ENCODE measurements at places on chromosomes 5 and 9. TPM values are rescaled to one million over a fixed set of nuclear protein-coding genes. Genes with fewer than 3 reads are reported as not detected.

DNA sequence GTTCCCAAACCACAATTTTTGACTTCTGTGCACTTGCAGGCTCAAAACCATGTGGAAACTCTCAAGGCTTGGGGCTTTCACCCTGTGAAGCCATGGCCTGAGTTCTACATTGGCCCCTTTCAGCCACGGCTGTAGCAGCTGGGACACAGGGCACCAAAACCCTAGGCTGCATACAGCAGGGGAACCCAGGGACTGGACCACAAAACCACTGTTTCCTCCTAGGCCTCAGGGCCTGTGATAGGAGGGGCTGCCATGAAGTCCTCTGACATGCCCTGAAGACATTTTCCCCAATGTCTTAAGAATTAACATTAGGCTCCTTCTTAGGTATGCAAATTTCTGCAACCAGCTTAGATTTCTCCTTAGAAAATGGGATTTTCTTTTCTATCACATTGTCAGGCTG, 312.1 kb upstream of the TUSC1 start:
- no peak for DNase-seq

GRCh38 chr5:118692811-118693342, 295.5 kb downstream of the DTWD2 start:
- no peak for DNase-seq

GRCh38 chr9:110351009-110351467, 13.4 kb upstream of the TXNDC8 start:
- no peak for DNase-seq

DNA sequence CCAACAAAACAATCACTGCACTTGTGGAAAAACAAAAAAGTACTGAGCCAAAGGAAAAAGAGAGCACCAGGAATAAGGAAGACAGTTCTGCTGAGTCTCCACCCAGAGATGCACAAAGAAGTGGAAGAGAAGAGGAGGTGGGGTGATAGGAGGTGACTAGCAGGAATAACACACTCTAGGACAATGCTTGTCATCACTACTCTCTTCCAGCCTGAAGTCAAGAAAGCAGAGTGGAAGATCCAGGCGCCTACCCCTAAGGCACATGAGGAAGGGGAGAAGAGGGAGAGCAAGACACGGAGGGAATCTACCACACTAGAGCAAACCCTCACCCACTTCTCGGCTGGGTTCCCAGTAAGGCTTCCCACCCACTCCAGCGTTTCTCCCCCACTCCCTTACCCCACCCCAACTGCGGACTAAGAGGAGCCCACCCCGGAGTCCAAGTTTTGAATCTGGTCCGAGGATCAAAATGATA, 1.7 kb downstream of the SLIT3 start:
- no peak for DNase-seq

- no peak for DNase-seq
Observed at GRCh38 chr9:92289708-92290390, 3.6 kb downstream of the IARS1 start.

Gene PHF24
- total RNA-seq, result not detected

Gene ESM1
- total RNA-seq, result not detected

DNA sequence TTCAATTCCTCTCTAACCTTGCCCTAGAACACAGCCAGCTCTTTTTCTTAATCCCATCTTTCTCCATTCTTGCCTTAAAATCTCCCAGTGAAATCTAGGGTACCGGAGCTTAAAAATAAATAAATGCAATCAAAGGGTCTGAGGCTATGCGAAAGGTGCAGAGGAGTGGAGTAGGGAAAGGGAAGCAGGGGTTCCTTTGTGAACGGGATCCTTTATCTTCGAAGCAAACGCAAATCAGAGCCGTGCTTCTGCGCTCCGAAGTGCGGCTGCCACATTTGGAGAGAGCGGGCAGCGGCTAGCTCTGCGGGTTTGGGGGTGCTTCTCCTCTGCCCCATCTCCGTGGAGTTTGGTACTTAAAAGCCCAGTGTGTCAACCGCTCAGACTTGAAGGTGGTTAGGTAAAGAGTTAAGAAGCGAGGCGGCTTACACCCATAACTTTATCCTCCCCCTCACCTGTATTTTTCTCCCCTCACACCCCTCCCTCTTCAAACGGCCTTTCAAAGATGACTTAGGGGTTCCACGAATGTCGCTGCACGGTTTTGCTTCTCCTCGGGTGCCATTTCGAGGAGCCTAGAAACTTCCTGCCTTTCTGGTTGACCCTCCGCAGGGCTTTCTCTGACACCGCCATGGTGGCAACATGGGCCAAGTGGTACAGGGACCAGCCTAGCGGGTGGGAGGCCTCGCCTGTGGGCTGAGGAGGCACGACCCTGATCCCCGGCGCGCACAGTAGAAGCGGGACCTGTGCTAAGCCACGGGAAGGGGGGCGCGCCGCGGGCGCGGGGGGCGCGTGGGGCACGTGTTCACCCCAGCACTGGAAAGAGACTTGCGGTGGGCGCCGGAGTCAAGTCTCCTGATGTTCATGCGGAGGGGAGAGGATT, 31.7 kb upstream of the NFIB start:
- no peak for DNase-seq

DNA sequence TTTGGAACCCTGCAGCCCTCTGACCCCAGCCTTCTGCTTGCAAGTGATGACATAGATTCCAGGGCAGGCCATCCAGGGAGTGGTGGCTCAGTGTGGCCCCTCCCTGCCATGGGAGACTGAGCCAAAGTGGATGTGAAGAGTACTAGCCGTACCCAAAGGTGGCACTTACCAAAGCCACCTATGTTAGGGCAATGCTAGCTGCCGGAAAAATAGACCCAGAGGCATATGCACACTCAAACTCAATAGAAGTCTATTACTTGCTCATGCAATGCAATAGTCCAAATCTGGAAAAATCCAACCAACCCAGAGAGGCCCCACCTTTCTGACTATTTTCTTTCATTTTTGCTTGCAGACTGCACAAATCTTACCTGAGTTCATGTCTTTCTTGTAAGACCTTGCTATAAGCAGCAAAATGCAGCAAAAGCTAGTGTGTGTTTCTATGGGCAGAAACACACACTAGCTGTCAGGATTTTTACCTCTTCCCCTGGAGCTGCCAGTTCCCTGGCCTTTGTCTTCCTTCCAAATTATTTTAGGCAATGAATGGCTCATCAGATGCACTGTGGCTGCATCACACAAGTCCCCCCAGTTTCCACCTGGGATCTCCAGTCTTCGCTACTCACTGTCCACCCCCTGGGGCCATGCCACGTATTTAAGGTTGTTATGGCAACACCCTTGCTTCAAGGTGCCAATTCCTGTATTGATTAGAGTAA, 74.0 kb downstream of the HRH2 start:
- no peak for DNase-seq

- no peak for DNase-seq
Observed at GRCh38 chr9:72538921-72539702, 17.7 kb downstream of the TMC1 start.

Gene CD274
- total RNA-seq, result 23.8 TPM

DNA sequence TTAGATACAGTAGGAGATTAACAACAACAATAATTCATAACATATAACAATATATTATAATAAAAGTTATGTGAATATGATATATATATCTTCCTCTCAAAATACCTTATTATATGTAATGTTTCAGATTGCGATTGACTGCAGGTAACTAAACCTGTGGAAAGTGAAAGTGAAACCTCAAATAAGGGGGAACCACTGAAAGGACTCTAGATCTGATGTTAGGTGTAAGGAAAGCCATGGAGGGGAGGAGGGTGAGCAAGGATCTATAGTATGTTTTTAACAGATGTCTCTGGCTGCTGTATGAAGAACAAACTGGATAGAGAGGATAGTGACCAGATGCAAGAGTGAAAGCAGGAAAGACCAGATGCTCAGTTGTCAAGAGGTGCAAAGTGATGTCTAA, 5.8 kb upstream of the FSTL4 start:
- DNase-seq, result no peak

Gene HTR1A
- not detected for total RNA-seq

DNA sequence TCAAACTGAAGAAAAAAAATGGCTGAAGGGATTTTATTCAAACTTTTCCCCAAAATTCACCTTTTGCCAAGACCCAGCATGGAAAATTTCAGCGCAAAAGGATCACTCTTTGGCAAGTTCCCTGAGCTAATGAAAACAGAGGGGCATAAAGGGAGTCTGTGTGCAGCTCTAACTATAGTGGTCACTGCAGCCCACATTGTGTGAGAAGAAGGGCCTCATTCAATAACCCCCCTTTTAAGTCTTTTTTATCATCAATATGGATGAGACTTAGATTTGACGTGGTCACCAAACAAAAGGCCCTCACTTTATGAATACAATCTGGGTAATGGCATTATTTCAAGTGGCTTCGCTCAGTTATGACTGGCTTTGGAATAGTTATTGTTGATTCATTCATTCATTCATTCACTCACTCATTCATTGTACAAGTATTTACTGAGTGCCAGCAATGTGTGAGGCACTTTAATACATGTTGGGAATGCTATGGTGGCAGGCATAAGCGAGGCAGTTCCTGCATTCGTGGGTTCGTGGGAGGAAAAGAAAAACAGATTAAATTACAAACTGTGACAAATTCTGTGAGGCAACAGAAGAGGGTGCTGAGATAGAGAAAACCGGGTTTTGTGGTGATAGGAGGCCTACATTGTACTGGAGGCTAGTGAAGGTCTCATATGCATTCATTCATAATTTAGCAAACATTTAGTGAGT, 145.7 kb upstream of the KLF4 start:
- no peak for DNase-seq

DNA sequence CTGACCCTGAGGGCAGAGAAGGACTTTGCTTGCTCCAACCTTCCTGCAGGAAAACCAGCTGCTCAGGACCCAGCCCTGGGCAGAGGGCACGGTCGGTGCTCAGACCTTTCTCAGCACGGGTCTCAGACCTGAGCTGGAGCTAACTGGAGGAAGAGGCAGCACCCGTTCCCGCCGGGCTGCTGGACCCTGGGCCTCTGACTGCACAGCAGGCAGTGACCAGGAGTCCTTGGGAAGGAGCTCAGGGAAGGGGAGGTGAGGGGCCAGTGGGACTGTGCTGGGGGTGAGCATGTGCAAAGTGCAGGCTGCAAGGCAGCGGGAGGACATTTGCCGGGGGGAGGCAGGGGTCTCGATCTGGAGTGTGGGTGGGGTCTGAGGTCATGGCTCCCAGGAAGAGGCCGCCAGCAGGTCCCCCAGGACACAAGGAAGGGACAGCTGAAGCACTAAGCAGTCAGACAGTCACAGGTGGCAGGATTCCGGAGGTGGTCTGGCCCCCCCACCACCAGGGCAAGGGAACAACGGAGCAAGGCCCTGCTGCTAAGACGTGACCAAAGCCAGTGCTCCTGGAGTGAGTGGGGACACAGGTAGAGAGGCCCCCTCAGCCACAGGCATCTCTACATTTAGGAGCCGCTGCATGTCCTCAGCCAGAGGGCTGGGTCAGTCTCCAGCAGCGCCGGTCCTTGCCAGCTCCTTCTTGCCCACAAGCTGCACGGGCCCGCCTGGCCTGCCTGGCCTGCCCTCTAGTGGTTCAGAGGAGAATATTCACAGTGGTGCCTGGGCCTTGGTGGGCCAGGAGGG, 4.8 kb upstream of the DPM2 start:
- DNase-seq, result peak; percentile 82

DNA sequence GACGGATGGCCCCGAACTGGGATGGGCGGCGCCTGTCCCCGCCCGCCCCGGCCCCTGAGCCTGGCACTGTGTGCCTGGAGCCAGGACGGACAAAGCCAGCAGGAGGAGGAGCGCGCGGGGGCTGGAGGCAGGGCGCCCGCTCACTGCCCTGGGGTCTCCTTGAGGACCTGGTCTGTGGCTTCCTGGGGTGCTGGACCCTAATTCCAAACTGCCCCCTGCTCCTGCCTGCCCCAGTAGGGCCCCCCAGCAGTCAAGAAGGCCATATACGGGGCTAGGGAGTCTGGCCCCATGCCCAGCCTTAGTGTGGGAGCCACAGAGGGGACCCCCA, 29.2 kb upstream of the RXRA start:
- DNase-seq, result no peak

Gene CETN3
- 36.7 TPM for total RNA-seq

GRCh38 chr5:98750693-98751092, 22.8 kb upstream of the RGMB start:
- DNase-seq, result no peak

- DNase-seq, result no peak
Observed at GRCh38 chr5:121707178-121707577, 144.5 kb upstream of the FTMT start.

Gene PCDHGA10
- 4.4 TPM for total RNA-seq

Gene NDUFAF2
- total RNA-seq, result 38.3 TPM

- DNase-seq, result no peak
Observed at GRCh38 chr9:32525709-32526030, 326 bp downstream of the RIGI start.

Gene CCDC180
- total RNA-seq, result 4.8 TPM

Gene FAM163B
- total RNA-seq, result not detected

- DNase-seq, result peak; percentile 90
Observed at GRCh38 chr9:81592887-81593266, 96.5 kb downstream of the TLE1 start.

GRCh38 chr5:135547590-135548254, 12.0 kb upstream of the NEUROG1 start:
- no peak for DNase-seq

Gene RASGEF1C
- not detected for total RNA-seq

GRCh38 chr5:81391-82021, 10.5 kb upstream of the PLEKHG4B start:
- DNase-seq, result no peak

Gene PCBD2
- total RNA-seq, result 7.6 TPM

- no peak for DNase-seq
Observed at GRCh38 chr9:129033216-129033615, 3.2 kb upstream of the MIGA2 start.

- DNase-seq, result no peak
Observed at GRCh38 chr5:126488443-126489065, 65.3 kb downstream of the GRAMD2B start.

GRCh38 chr5:84688566-84688965, 303.9 kb upstream of the EDIL3 start:
- no peak for DNase-seq

Data from ascending aorta (tissue), 2 donors.